Right lobe of liver (tissue), 6 donors: ENCODE measurements at places on chromosomes 6 and 20. TPM values are rescaled to one million over a fixed set of nuclear protein-coding genes. Genes with fewer than 3 reads are reported as not detected.

Gene ID1
- 19.6 TPM for total RNA-seq

DNA sequence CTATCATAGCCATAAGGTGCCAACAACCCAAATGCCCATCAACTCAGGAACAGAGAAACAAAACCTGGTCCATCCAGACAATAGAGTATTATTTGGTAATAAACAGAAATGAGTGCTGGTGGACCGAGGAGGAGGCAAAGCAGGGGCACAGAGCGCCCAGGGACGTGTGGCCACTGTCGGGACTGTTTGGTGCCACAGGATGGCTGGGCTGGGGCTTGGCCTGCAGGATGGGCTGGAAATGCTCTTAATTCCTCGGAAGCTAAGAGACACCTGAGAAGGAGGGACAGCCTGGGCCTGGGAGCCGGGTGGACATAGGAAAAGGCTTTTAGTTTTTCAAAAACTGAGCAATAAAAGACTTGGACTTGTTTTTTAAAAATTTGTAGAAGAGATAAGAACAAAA lies 216.4 kb downstream of the DLL1 start:
- no peak overlapping the region for H3K27ac ChIP-seq
- no peak overlapping the region for H3K4me3 ChIP-seq

DNA sequence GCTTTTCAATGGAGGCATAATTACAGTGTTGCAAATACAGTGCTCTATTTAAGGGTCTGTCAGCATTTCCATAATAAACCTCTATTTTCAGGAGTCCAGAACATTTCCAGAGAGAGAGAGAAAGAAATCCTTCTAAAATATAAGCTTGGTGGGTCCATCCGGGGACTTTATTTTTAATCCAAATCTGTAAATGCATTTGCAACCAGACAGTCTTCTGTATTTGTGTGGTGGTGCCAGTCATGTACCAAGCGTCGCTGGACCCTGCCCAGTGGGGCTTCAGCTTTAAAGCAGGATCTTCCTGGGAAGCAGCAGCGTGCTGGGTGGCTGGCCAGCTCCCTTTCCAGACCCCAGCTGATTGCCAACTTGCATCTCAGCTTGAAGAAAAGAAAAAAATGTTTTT lies 256.5 kb upstream of the SUPT3H start:
- no peak overlapping the region for H3K4me3 ChIP-seq
- DNase-seq: no peak
- H3K27ac ChIP-seq: no peak overlapping the region
- no peaks in the 10 kb centered on the region for H3K4me1 ChIP-seq

GRCh38 chr6:149453597-149454345 lies 31.0 kb downstream of the ZC3H12D start:
- no peaks in the 10 kb centered on the region for H3K4me1 ChIP-seq
- H3K4me3 ChIP-seq: no peak overlapping the region
- no peak for DNase-seq
- no peaks in the 10 kb centered on the region for H3K27me3 ChIP-seq
